Calu3 (cell line): ENCODE measurements at places on chromosomes 5 and 9. TPM values are rescaled to one million over a fixed set of nuclear protein-coding genes. Genes with fewer than 3 reads are reported as not detected.

DNA sequence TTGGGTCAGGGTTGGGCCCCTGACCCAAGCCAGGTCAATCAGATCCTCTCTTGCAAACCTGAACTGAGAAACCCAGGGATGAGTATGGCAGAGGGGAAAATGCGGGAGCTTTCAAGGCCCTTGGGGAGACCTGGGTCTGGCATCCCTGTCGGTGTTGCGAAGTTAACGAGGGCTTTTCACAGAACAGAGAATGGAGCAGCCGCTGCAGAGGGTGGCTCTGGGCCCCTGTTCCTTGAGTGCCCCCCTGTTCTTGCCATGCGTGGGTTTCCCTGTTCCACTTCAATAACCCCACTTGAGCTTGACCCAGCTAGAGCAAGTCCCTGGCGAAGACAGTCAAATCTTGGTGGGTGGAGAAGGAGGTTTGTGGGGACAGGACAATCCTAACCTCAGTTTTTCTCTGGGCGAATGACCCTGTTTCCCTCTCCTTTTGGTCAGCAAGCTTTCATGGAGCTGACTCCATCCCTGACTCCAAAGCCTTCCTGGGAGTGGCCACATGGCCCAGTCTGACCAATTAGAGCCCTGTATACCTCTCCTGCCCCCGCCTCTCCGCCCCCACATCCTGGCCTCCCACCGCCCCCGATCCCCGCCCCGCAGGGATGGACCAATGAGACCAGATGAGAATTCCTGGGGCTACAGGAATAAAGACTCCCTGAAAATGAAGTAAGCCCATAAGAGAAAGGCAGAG is 2.9 kb upstream of the VDAC1 start:
- no peak for DNase-seq

DNA sequence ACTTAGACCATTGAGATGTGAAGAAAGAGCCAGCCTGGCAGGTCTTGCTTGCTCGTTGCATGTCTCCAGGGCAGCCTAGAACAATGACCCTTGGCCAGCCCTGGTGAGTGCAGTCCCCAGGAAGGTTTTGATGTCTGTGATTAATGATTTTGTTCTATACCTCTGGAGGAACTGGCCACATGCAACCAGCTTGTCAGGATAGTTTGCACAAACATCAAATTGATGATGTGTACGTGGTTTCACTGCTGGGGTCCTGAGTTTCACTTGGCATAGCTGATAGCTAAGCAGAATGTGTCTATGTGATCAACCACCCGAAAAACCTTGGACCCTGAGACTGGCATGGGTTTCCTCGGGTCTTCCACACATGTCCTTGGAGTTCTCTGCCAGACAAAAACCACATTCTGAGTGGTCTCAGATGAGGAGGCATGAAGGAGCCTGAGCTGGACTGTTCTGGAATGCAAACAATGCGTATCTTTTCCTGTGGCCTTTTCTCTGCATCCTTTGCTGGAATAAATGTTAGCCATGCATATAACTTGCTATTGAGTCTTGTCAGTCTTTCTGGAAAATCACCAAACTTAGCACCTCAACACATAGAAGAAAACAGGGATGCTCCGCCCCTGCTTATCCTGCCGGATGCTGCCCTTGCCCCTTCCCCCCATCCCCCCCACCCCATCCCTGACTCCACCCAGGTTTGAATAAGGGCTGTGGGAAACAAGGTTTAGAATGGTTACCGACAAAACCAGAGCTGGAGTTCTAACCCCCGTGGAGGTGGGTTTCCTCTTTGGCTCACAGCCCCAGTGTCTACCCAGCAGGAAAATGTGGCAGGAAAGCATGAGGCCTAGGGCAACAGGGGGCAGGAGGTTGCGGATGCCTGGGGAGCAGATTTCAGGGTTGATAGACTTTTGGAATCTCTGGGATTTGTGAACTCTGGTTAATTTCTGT is 50.1 kb upstream of the ANKRD33B start:
- DNase-seq, result no peak

- no peak for DNase-seq
Observed at GRCh38 chr9:75438716-75439115, 350.4 kb downstream of the OSTF1 start.

GRCh38 chr5:66518753-66519152 is 77.4 kb upstream of the MAST4 start:
- no peak for DNase-seq

DNA sequence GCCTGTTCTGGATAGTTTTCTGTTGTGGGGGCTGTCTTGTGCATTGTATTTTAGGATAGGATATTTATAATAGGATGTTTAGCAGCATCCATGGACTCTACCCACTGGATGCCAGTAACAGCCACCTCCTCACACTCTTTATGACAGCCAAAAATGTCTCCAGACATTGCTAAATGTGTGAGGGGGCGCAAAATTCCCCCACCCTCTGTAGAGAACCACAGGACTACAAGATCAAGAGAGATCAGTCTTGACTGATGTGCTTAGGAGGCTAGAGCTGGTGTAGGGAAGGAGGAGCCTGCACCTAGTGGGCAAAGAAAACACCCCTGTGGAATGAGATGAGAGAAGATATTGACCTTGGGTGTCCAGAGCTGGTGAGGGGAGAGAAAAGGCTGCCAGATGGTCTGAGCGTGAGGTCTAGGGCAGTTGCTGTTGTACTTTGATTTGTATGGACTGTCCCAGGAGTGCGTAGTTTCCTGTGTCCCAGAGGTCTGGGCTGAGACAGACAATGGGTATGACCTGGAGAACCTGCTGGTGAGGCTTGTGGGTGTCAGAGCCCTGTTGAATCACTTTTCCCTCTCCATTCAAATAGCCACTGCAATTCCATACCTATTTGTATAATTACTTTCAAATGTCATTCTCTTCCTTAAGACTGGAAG is 16.3 kb downstream of the DAPK1 start:
- no peak for DNase-seq

Gene FCN1
- not detected in 2 replicates for total RNA-seq

GRCh38 chr5:40402007-40402364 is 277.7 kb upstream of the PTGER4 start:
- DNase-seq, result no peak

GRCh38 chr5:151924564-151925301 is at the start of gene GLRA1:
Gene GLRA1, minus strand, starts transcription at chr5:151924851. Its CDS starts 302 bp downstream, at chr5:151924549.
- peak; percentile 49 for DNase-seq

DNA sequence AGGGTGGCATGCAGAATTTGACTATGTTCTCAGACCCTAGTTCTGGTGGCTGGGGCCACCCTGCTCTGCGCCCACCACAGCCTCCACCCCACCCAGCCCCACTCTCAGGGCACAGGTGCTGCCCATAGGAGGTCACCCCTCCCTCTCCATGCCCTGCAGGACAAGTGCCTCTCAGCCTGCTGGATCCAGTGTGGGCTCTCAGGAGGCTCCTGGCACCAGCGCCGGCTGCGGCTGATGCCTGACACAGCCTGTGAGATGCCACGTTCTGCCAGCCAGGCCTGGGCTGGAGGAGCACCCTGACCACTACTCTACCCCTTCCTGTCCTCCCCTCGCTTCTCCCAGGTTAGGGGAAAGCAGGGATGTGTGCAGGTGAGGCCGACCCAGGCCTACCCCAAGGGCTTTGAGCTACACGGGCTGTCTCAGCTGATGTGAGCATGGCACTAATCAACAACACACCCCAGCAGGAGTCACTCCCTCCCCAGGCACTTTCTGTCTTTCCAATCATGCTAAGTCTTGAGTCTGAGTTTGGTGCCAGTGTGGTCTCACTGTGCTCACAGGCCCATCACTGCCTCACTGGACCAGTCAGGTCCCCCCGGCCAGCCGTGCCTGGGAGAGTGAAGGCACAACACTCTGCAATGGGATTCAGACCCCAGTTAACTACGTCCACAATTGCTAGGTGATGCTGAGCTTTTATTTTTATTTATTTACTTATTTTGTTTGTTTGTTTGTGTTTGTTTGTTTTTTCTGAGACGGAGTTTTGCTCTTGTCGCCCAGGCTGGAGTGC is 12.1 kb upstream of the BARX1 start:
- DNase-seq, result no peak

Gene GABBR2
- 0.33 TPM in 1 of 2 replicates, not detected in the other for total RNA-seq

DNA sequence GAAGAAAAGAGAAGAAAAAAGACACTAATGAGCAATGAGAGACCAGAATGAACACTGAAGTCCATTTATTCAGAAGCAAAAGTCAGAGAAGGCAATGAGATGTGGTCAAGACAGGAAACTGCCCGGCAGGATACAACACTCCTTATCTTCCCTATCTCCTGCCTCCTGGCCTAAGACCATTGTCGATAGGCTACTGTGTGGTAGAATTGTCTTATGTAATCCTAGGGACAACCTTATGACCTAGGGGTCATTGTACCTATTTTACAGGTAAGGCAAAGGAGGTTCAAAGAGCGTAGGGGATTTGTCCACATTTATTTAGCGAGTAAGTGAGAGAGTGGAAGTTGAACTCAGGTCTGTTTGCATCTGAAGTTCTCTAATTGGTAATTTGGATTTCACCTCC is 63.0 kb upstream of the PTPN3 start:
- no peak for DNase-seq

DNA sequence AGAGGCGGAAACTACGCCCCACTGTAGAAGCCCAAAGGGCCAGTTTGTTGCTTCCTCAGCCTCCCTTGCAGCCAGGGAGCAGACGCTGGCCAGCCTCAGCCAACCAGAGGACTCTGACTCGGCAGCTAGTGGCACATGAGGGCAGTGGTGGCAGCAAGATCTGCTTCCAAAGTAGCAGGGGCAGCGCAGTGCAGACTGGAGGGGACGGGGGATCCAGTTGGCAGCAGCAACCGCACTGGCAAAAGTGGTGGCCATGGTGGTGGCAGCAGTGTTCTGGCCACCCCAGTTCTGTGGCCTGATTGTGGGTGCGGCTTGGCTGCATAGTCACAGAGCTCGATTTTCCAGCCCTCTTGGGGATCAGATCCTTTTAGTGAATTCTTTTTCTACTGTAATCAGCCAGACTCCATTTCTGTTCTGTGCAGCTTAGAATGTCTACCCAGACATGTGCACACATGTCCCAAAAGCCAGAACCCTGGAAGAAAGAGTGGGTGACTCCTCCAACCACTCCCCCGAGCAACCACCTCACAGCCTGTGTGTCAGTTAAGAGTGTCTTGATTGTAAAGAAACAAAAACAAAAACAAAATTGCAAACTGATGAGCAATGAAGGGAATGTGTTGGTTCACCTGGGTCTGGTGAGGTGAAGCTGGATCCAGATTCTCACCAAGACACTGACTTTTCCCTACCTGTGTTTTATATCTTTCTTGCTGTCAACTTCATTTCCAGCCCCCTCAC is 11.0 kb upstream of the ZBTB43 start:
- DNase-seq, result no peak

DNA sequence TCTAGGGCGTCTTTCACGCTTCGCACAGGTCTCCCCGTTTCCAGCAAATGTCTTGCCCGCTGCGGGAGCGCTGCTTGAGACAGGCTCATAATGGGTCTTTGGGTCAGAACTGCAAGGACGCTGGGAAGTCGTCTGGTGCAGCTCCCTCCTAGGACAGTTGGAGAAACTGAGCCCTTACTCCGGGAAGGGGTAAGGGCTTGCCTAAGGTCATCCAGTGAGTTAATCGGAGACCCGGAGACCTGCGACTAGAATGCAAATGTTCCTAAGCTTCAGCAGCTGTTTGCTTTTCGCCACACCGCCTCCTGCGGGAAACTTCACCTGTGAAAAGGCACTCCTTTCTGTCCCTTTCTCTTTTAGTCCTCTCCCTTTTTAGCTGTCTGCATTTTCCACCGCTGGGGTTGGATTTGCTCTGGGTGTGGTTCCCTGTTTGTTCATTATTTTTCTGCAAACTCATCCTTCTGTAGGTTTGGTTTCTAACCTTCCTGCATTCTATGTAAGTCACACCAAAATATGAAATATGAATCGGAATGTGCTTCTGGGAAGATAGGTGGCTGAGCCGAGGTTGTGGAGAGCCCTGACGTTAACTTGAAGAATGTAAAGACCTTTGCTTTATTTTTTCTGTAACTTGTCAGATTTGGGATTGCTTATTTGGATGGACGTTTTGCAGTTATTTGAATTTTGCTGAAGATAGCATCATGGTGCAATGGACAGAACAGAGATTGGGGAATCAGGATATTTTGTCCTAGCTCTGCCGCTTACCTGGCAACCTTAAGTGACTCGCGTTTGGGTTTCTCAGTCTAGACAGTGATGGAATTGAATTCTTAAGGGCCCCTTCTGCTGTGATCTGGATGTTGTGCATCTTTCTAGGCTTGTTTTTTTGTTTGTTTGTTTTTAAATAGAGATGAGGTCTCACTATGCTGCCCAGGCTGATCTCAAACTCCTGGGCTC is 909 bp downstream of the SLC36A1 start:
- DNase-seq, result peak; percentile 50

DNA sequence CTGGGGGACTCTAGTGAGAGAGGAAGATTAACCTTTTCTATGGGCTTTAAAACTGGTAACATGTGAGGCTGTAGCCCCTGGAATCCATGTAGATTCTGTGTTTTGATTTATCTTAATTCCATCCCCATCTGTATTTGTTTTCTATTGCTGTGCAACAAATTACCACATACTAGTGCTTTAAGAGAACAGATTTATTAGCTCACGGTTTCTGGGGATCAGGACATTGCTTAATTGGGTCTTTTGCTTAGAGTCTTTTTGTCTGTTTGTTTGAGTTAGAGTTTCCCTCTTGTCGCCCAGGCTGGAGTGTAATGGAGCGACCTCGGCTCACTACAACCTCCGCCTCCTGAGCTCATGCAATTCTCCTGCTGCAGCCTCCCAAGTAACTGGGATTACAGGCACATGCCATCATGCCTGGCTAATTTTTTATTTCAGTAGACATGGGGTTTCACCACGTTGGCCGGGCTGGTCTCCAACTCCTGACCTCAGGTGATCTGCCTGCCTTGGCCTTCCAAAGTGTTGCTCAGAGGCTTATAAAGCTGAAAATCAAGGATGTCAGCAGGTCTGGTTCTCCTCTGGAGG is 29.9 kb upstream of the GNA14 start:
- no peak for DNase-seq

Gene HMCN2
- 0.32 TPM in 1 of 2 replicates, not detected in the other for total RNA-seq

GRCh38 chr9:71349218-71349617 is 227.8 kb upstream of the TRPM3 start:
- no peak for DNase-seq

GRCh38 chr9:14344053-14344524 is 30.1 kb upstream of the NFIB start:
- DNase-seq, result no peak

Gene DAPK1
- 133 and 166 TPM in 2 replicates for total RNA-seq

GRCh38 chr5:56512313-56512996 is 279.3 kb upstream of the ANKRD55 start:
- DNase-seq, result no peak

DNA sequence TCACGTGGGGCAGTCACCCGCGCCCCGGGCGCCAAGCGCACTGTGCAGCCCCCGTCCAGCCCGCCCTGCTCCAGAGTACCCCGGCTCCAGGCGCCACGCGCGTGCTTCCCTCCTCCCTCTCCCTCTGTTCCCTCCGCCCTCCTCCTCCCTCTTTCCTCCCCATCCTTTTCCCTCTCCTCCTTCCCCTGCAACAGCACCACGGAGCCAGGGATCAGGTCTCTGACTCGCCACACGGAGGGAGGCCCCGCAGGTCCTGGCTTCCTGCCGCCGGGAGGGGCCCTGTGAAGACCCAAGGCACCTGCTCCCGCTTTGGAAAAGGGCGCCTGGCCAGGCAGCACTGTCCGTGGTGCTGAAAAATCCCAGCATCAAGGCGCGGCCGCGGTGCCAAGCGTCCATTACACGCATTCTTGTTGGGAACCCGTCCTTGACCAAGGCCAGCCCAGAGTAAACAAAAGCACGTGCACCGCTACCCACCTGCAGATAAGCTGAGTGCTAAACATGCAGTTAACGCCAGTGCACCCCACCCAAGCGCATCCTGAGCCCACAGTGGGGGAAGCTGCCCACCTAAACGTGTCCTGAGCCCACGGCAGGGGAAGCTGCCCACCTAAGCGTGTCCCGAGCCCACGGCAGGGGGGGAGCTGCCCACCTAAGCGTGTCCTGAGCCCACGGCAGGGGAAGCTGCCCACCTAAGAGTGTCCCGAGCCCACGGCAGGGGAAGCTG is 21.7 kb downstream of the SLC6A18 start:
- peak; percentile 56 for DNase-seq
